ENCODE measurements at places on chromosomes 3 and 15.

DNA sequence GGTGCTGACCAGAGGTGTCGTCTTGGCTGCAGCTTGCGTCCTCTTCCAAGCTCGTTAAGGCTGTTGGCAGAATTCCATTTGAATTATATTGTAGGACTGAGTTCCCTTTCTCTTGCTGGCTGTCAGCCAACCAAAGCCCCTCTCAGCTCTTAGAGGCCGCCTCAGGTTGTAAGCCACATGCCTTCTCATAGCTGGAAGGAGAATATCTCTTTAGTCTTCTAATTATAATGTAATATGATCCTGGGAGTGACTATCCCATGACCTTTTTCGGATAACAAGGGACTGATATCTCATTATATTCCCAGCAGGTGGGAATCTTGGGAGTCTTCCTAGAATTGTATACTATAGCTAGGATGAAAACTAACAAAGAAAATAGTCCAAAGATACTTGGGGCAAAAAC, 4.8 kb downstream of the SCG5 start:
- no peak for DNase-seq

DNA sequence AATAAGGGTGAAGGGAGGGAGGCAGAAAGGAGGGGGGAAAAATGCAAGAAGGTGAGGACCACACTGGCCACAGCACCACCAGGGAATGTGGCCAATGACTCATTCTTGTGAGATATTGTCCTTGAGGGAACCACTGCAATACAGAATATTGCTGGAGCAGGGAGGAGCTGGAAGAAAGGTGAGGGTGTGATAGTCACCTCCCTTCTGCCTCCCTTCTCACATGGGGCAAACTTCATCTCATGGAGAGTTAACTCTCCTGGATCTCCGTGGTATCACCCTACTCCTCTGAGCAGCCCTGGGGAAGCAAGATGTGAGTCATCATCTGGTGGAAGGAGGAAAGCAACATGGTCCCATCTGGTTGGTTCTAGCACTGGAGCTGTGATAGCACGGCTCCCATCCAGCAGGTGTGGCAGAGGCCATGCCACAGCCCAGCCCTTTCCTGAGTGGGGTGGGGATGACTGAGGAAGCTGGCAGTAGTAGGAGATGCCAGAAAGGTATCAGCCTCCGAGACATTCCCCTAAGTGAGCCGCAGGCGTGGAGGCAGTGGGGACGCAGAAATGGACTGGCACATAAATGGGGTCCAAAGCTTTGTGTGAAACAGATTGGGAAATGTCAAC, 115.9 kb upstream of the LPP start:
- DNase-seq = no peak

DNA sequence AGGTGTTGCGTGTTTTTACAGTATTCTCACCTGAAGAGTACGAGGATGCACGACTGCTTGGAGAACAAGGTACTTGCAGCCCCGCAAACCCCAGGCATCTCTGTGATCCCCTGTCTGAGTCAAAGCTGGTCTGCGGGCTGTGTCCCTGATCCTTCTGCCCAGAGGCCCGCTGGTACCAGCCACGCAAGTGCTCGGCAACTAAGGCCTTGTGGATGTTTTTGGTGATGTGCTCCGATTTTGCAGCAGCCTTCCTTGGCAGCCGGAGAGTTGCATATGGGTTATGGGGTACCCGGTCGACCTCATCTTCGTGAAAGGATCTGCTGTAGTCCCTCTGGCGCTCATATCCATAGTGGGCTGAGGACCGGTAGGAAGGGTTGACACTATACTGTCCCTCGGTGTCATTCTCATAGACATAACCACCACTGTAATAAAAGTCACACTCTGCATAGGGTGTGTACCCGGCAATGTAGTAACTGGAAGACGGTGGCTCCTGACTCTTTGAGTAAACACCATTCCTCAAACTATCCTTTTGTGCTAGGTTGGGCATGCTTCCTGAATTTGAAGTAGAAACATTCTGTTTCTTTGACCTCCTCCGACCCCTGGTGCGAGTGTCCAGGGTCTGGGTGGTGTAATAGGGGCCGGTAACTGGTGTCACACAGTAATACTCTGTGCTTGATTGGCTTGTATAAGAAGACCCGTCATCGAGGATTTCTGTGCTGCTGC, 58.6 kb upstream of the LMOD3 start:
- DNase-seq = no peak

DNA sequence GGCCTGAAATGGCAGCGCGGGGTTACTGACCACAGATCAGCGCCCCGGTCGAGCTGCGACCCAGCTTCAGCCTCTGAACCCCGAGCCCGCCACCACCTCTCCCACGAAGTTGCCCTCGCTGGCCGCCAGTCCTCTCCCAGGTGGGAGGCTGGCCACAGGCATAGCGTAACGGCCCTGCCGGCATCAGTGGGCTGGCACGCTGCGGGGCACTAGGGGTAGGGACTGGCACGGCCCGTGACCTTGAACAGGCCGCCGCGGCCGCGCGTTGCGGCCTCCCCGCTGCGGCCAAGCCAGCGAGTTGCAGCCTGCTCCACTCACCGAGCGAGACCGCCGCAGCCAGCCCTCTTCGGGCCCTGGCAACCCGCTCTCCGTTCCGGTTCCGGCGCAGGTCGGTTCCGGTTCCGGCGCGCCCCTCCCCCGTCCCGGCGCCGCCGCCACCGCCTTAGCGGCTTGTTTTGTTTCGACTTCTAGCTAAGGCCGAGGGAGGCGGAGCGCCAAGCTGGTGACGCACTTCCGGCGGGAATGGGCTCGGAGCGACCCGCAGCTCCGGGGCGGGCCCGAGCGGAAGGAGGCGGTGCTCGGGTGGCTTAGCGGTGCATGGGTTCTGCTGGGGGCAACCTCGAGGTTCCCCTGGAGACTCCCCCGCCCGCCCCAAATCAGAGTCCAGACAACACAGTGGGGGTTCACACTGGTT, at the start of gene USP19:
USP19 (minus strand) TSS at position 386 of the 694 bp plus-strand sequence. CDS start 1,678 bp downstream, outside the sequence.
- DNase-seq = peak; percentile 91

DNA sequence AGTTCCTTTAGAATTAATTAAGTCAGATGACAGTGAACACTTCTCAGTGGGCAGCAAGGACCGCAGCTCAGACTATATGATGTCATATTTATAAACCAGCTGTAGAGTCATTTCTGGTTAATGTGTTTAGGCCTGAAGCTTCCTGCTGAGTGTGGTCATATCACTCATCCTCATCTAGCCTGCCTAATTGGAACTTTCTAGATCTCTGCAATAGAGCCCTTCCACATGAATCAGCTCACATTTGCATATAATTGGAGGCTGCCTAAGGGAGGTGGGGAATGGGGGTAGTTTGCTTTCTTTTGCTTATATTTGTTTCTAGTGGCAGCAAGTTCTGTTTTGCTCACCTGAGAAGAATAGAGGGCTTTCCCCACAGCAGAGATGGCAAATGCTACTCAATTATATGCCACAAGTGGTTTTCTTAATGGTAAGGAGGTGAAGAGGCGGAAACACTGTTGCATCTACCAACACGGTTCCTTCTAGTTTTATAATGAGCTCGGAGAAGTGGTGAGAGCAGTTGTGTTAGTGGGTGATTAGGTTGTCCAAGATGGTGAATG, 148.1 kb downstream of the KLHL25 start:
- DNase-seq = no peak

- DNase-seq = no peak
Observed at GRCh38 chr15:77036537-77037387, 34.1 kb downstream of the TSPAN3 start.

- no peak for DNase-seq
Observed at GRCh38 chr3:50536471-50537180, 30.9 kb downstream of the C3orf18 start.

GRCh38 chr3:117480525-117480924, 770.9 kb downstream of the TUSC7 start:
- DNase-seq = no peak

- DNase-seq = peak; percentile 9
Observed at GRCh38 chr3:189355481-189356201, 183.9 kb downstream of the TPRG1 start.

DNA sequence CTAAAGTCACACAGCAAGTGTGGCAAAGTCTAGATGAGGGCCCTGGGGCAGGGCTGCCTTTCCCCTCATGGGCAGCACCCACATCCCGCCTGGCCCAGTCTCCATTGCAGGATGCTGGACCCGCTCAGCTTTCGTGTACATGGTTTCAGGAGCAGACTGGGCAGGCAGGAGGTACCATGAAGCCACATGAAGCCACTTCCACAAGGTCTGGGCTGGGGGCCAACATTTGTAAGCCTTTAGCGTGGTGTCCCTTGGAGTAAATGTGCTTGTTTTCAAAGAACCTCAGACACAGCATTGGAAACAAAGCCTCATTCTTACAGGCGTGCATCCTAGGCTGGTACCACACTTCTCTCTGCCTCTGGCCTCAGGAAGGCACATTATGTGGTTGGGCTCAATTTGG, 34.5 kb downstream of the UMPS start:
- no peak for DNase-seq
